Smooth muscle cell of the brain vasculature (primary cell): ENCODE measurements at places on chromosomes 7 and 10.

DNA sequence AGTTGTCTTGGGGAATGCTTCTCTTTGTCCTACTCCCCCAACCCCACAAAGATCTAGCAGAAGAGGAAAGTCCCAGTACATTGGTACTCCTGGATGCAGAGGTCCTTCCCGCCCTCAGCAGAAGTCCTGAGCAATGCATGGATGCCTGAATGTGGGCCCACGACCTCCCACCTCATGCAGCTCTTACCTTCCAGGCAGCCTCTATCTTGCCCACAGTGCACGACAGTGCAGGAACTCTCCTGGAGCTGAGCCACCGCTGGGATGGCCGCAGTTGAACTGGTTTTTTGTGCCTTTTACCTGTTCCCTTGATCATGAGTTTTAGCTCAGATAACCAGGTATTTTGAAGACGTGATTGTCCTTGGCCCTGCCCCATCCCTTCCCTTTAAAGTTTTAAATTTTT lies 37.9 kb downstream of the LRRC4 start:
- no peak for DNase-seq

- DNase-seq, result no peak
These were observed 62.4 kb downstream of the HK1 start for GRCh38 chr10:69340695-69341094.

DNA sequence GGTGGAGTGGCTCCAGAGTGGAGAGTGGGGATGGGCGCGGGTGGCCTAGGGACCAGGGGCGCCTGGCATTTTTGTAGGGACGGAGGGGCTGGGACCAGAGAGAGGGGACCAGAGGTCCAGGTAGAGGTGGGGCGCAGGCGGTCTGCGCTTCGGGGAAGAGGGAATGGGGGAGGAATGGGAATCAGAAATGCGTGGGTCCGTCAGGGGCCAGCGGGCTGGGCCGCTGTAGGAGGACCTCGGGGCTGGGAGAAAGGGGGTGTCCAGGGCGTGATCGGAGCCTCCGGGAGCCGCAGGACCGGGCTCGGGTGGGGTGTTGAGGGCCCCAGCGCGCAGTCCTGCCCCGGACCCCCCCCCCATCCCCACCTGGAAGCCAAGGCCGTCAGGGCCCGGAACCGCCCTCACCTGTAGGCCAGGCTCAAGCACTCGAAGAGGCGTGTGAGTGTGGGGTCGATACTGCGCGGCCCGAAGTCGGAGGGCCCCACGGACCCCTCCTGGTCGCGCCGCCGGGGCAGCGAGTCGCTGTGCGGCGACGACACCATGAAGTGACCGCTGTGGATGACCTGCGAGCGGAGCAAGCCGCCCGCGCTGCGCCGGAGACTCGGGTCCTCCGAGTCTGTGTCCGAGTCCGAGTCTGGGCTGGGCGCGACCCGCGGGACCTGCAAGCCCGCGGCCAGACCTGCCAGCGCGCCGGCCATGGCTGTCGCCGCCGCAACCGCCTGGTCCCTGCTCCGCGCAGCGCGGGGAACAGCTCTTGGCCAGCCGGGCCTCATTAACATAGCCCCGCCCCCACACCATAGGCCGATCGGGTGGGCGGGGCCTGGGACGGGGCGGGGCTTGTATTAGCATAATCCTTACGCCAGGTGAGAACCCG lies at the start of gene MLXIPL:
Gene MLXIPL, minus strand, starts transcription at position 725 of the 871 bp plus-strand sequence. Its CDS starts 30 bp downstream, at position 695.
- DNase-seq, result no peak

- no peak for DNase-seq
These were observed 92.1 kb downstream of the PPP1R3C start for GRCh38 chr10:91540733-91541132.

- DNase-seq, result no peak
These were observed 40.7 kb downstream of the TARP start for GRCh38 chr7:38232502-38233366.

DNA sequence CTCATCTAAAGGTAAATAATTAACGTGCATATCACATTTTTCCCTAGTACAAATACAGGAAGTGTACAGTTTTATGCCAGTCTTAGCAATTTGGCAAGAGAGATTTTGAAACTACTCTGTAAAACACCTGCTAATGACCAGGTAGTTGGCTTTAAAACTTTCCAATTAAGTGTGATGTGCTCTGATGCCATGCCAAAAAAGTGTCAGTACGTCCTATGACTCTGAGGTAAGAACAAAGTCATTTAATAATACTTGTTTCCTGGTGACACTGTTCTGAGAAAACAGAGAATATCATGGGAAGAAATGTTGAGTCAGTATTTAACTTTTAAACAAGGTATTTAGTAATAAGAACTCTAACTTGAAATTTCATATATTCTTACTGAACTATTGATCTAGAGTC lies 9.6 kb downstream of the PDZD8 start:
- no peak for DNase-seq

GRCh38 chr7:137583172-137583571 lies 239.6 kb upstream of the PTN start:
- DNase-seq, result no peak

DNA sequence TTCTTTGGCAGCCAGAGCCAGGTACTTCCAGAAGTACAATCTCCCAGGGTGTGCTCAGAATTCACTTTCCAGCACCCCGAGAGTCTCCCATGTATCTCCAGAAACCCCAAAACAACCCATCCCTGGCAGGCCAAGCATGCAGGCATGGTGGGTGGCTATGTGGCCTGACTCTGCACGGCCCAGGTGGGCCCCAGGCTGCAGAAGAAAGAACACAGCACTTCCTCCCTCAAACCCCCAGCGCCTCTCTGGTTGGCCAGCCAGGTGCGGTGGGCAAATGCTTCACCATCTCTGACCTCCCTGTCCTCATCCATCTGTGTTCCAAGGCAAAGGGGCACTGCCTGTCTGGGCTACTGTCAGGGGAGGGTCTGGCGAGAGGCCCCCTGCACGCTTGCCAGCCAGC lies 100.3 kb downstream of the MKI67 start:
- no peak for DNase-seq

DNA sequence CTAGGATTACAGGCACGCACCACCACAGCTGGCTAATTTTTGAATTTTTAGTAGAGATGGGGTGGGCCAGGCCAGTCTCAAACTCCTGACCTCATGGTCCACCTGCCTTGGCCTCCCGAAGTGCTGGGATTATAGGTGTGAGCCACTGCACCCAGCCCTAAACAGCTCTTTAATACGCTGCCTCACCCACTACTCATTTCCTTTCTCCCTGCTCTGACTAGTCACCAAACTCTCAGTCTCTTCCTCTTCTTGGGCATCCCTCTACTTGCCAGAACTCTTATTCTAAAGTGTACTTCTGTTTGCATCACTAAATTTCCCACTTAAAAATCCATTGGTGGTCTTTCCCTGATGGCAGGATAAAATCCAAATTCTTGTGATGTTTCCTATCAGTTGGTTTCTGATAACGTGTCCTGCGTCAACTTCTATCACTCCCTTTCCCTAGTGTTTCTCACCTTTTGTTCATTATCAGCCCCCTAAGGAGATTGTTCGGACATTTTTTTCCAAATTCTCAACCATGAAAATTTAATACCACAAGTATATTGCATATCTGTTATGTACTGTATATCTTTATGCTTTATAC lies 124.7 kb downstream of the CUBN start:
- DNase-seq, result no peak

DNA sequence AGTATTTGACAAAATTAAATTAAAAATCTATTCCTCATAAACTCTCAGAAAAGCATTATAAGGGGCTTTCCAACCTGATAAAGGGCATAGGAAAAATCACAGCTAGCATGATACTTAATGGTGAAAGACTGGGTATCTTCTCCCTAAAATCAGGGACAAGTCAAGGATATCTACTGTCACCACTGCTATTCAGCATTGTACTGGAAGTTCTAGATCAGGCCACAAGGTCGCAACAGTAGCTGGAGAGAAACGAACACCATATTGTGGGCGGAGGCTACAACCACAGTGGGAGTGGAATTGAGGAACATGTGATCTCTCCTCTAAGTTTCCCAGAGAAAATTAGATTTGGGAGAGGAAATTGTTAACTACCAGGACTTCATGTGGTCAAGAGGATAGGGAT lies 70.0 kb upstream of the NAMPT start:
- DNase-seq, result no peak

DNA sequence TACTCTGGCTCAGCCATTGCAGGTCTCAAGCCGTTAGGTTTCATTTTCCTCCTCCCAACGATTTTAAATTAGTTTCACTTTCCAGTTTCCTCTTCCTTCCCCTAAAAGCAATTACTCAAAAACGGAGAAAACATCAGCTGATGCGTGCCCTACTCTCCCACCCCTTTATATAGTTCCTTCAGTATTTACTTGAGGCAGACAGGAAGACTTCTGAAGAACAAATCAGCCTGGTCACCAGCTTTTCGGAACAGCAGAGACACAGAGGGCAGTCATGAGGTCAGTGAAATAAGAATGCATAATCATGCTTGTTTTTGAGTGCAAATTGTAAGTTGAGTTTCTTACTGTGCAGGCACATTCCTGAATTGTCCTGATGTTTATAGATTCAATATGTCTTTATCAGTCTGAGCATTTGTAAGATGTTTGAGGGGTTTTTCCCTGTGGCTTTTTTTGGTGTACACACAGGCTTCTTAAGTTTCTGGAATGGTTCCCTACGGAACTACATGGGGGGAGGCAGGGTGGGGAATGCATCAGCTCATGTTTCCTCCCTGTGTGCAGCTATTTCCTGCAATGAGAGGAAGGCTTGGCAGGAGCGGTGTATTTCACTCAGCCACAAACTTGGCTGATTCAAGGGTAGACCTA lies at the start of gene IFIT3:
Gene IFIT3, plus strand, starts transcription at position 195 of the 639 bp plus-strand sequence. Its CDS starts 77 bp downstream, at position 272.
- peak; percentile 87 for DNase-seq

GRCh38 chr10:102656791-102657371 lies 12.6 kb downstream of the TRIM8 start:
- DNase-seq, result no peak

DNA sequence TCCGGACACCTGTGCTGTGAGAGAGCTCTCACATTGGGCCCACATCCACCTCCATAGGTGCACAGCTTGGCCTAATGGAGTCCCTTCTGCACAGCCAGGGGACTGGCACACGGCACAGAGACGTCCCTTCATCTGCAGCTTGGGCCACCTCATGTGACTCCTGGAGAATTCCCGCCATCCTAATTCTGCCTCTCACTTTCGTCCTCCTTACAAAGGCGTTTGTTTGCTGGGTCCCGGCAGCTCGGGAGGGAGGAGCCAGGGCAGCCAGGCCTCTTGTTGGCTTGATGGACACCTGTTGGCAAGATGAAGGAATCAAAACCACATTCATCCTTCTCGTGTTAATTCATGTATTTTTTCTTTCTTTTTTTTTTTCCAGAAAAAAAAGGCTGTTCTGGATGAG lies 30.7 kb upstream of the TTYH3 start:
- DNase-seq, result no peak

DNA sequence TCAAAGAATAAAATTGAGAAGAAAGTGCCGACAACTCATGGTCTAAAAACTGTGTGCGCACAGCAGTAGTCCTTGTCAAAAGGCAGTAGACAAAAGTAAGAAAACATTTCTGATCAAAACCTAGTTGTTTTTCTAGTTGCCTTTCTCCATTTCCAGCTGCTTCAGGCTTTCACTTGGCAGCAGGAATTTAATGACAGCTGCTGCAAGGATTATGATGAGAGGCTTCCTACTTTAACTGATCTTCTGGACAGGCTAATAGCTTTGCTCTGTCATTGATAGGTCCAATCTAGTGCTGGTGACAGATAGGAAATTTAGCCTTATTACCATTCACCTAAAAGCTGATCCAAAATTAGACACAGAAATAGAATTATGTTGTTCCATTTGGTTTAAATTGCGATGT lies 110.7 kb upstream of the SEMA3C start:
- no peak for DNase-seq

GRCh38 chr10:129706081-129706480 lies 239.0 kb downstream of the MGMT start:
- no peak for DNase-seq

- no peak for DNase-seq
These were observed 303.0 kb downstream of the ELMO1 start for GRCh38 chr7:37145682-37146081.

DNA sequence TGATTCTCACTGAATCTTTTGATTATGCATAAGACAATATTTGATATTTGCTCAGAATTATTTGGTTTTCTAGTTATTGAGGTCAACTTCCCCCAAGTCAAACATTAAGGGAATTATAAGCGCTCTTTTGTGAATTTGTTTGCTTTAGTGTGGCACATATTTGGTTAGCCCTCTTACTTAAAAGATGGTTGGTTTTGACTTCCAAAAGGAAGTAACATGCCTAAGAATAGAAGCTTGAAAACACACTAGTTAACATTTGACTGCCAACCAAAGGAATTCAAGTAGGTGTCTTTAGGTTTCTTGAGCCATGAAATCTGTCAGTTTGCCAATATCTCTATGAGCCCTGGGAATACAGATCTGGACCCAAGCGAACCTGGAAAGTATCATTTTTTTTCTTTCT lies 24.9 kb downstream of the STEAP4 start:
- DNase-seq, result no peak

GRCh38 chr10:34341473-34341872 lies 473.6 kb downstream of the PARD3 start:
- no peak for DNase-seq

DNA sequence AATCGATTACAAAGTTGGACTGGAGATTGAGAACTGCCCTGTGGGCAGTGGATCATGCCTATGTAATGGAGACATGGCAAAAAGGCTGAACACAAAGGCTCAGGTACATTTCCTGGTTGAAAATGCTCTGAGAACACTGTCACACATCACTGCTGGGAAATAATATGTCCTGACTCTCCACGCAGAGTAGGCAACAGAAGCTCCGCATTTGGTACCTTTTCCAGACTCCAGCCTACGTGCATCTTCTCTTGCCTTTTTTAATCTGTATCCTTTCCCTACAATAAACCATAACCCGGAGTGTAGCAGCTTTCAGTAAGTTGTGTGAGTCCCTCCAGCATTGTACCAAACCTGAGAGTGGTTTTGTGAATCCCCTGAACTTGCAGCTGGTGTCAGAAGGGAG lies 134.7 kb downstream of the SORBS1 start:
- DNase-seq, result no peak

DNA sequence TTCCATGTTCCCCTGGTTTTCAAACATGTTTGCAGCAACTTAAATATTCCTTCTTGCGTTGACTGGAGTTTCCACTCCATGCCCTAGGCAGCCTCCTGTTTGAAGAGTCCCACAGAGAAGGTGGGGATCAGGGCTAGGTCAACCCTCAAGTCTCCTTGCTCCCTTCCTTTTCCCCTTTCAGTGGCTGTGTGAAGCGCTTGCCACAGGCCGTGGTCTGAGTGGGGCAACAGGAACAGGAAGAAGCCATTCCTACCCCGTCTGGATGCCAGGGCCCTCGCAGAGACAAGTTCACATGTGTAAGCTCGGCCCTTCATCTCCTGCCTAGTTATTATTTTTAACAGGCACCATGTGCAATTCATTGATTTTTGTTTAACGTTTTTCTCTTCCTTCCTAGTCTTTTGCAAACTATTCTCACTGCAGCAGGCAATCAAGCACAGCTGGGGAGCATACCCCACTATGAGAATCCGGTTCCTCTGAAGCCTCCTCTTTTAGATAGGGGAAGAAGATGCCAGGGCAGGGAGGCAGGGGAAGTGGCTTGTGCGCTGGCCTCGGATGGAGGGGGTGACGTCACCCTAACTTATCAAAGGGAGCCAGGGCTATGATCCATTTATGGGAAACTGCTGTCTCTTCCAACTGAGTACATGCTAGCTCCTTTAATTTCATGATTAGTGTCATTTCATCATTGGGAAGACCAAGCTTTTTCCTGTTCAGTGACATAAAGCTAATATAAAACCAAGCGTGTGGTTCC lies 64.2 kb downstream of the PRLHR start:
- DNase-seq, result no peak

GRCh38 chr7:139049936-139050335 lies 14.1 kb upstream of the ZC3HAV1L start:
- no peak for DNase-seq

- no peak for DNase-seq
These were observed 59.1 kb upstream of the PPIF start for GRCh38 chr10:79287973-79288723.
